ENCODE measurements at places on chromosomes 7 and 10.

GRCh38 chr10:48598936-48599829 lies 5.7 kb downstream of the ARHGAP22 start:
- no peak for DNase-seq

- no peak for DNase-seq
These were observed 386.7 kb downstream of the CALN1 start for GRCh38 chr7:72025381-72025960.

DNA sequence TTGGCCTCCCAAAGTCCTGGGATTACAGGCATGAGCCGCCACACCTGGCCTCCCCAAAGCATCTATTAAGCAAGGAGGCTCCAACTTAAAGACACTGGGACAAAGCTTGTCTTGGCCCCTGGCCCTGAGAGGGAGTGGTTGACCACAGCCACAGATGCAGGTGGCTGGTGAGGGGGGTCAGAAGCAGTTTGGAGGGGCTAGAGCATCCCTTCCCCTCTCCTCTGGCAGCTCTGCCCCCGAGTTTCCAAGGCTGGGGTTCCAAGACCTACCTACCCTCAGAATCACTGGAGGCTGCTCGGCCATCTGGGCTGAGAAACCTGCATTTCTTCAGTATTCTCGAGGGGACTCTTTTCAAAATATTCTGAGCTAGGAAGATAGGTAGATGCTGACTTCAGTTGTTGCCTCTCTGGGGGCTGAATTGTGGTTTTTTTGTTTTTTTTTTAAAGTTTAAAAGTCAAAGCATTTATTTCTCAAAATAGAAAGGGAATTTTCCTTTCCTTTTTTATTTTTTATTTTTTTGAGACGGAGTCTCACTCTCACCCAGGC lies 32.6 kb downstream of the DDIT4 start:
- DNase-seq: no peak

- DNase-seq: no peak
These were observed 3.3 kb downstream of the MYO1G start for GRCh38 chr7:44975331-44976039.

DNA sequence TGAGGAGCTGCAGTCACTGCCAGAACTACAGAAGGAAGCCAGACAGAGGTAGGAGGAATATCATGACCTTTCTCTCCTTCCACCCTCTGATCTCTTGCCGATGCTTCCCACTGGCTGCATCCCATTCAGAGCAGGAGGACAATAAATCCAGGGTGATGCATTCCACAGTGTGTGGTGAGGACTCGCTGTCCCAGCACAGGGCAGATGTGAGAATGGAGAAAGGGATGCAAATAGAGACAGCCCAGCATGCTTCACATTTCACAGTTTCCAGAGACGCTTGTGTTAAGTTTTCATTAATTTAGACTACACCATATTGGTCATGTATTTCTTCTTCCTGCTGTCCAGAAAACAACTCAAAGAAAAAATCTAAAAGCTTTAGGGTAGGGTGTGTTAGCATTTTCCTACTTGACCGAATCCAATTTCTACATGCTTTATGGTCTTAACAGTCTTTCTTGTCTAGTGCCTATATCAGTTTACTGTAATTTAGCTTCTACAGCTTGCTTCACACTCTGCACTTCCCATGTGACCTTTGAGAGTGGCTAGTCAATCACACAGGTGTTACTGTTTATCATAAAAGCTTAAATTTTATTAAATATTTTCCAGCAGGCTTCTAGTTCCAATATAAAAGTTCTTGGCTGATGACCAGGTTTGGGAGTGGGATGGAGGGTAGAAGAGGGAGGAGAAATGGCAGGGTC lies 155.6 kb downstream of the RAPGEF5 start:
- no peak for DNase-seq

GRCh38 chr7:22591271-22591670 lies 91.3 kb upstream of the STEAP1B start:
- DNase-seq: no peak

- no peak for DNase-seq
These were observed 325.5 kb downstream of the SFMBT2 start for GRCh38 chr10:7085147-7085912.

DNA sequence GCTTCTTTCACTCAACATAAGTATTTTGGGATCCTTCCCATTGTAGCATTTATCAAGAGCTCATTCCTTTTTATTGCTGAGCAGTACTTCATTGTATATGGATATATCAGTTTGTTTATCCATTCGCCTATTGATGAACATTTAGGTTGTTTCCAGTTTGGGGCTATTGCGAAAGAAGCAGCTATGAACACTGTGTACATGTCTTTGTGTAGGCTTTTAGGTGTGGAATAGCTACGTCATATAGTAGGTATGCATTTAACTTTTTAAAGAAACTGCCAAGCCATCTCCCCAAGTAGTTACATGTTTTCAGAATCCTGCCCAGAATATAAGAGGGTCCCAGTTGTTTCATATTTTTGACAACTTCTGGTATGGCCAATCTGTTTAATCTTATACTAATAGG lies 468.1 kb downstream of the IPMK start:
- DNase-seq: no peak

GRCh38 chr10:17006631-17007417 lies 122.8 kb downstream of the CUBN start:
- DNase-seq: no peak

DNA sequence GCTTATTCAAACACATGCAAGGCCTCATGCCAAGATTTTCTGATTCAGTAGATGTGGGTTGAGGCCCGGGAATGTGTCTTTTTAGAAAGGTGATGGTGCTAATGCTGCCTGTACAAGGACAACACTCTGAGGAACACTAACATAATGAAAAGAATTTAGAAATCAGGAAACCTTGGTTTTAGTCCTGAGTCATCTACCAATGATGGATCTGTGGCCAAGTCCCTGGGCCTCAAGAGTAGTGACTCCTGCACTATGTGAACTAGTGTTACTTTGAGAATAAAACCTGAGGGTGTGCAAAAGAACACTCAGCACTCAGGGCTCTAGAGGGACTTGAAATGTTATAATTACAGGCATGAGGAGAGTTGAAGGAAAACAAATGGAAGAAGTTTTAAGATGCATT lies 741.7 kb upstream of the GALNT17 start:
- DNase-seq: no peak

GRCh38 chr7:19930051-19930450 lies 156.6 kb upstream of the TMEM196 start:
- no peak for DNase-seq

DNA sequence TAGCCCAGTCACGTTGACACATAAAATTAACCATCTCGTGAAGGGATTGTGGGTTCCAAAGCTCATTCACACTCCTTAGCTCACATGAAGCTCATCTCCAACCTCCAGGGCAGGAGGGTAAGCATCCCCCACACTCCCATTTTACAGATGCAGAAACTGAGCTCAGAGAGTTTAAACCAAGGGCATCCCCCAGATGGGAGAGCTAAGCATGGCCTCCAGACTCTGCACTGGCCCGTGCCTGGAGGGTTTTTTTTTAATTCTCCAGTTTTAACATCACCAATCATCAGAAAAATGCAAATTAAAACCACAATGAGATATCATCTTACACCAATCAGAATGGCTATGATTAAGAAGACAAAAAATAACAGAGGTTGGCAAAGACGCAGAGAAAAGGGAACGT lies 53.3 kb upstream of the TCF7L2 start:
- no peak for DNase-seq

GRCh38 chr7:4040109-4040928 lies 641.8 kb upstream of the FOXK1 start:
- DNase-seq: no peak

- DNase-seq: no peak
These were observed 28.6 kb upstream of the VAX1 start for GRCh38 chr10:117166418-117167345.

DNA sequence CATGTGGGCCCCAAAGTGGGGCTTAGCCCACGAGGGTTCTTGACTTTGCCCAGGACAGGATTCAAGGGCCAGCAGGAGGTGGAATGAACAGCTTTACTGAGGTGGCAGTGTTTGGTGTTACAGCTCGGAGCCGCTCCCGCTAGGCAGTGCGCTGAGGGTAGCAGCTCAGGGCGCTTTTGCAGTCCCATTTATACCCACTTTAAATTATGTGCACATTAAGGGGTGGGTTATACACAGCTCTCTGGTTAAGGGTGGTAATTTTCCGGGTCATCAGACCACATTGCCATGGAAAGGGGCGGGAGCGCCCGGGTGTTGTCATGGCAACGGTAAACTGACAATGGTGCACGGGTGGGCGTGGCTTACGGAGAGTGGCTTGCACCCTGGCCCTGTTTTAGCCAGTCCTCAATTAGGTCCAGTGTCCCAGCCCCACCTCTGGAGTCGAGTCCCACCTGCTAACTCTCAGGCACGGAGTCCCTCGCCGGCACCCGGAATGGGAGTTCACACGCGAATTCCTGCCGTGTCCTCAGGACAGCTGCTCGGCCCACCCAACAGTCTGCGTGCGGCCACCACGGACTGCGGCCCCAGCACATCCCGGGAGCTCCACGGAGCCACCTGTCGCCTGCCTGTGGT lies 58.2 kb upstream of the PDGFA start:
- DNase-seq: no peak

DNA sequence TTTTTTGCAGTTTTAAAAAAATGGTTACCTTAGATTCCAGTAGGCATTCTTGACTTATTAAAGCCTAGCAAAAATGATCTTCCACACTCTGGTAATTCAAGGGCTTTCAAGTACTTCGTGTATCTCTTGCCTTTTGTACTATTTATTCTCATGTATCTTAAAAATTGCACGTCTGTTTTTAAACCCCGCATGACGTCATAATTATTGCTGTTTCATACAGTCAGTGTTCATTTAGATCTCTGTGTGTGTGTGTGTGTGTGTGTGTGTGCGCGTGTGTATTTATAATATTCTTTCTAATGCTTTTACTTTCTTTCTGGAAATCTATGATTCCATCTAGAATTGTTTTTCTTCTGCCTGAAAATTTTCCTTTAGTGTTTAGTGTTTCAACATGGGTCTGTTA lies 234.2 kb downstream of the CCSER2 start:
- DNase-seq: no peak

DNA sequence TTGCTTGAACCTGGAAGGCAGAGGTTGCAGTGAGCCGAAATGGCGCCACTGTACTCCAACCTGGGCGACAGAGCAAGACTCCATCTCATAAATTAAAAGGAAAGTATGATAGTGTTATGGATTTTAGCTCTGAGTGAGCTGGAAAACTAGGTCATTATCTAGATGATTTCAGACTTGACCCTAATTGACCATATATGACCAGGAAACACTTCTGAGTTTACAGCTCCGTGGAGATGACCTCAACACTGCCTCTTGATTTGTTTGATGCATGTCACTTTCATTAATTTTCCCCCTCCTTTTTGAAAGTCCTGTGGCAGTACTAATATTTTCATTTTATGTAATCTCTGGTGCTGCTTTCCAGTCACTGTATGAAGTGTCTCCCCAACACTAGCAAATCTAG lies 7.8 kb upstream of the SEC61A2 start:
- DNase-seq: no peak

DNA sequence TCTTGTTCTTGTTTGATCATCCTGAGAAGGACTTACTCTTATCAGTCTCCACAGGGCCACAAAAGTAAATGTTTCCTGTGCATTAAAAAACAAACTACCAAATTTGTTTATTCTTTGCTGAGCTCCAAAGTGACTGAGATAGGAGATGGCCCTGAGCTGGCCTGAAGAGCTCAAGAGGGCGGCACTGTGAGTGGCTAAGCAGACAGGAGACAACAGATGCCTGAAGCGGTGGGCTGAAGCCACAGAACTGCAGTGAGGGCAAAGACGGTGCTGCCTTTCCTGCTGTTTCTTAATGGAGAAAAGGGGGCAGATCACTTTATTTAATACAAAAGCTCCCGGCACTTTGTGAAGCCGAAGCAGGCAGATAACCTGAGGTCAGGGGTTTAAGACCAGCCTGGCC lies 379.6 kb downstream of the ARL4A start:
- no peak for DNase-seq

- DNase-seq: no peak
These were observed 135.3 kb downstream of the KIAA1217 start for GRCh38 chr10:24344279-24344678.

DNA sequence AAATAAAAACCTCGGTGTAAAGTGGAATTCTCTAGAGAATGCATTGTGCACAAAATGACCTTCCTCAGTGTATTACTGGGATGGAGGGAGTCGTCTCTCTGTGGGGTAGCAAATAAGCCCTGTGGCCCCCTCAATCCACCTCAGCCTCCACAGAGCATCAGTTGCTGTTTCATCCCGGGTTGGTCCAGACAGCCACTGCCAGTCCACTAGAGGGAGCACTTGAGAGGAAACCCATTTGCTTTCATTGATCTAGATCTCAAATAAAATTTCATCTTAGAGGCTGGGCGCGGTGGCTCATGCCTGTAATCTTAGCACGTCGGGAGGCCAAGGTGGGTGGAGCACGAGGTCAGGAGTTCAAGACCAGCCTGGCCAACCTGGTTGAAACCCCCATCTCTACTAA lies 1128.7 kb downstream of the CNTNAP2 start:
- peak; percentile 36 for DNase-seq

DNA sequence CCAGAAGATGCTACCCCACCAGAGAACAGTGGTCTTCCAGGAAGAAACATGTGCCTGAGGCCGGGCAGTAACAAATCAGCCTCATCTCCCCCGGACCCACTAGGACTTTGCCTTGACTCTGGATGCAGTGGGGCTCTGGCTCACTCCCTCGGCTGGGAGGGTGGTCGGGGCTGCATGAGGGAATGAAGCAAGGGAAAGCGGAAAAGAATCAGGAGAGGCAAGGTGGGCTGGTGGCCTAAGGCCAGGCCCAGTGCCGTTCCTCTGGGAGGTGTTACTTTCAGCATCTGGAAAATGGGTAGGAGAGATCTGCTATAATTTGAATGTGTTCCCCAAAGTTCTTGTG lies 51.8 kb downstream of the CLEC2L start:
- no peak for DNase-seq

GRCh38 chr10:101601541-101601940 lies 13.4 kb downstream of the DPCD start:
- no peak for DNase-seq

DNA sequence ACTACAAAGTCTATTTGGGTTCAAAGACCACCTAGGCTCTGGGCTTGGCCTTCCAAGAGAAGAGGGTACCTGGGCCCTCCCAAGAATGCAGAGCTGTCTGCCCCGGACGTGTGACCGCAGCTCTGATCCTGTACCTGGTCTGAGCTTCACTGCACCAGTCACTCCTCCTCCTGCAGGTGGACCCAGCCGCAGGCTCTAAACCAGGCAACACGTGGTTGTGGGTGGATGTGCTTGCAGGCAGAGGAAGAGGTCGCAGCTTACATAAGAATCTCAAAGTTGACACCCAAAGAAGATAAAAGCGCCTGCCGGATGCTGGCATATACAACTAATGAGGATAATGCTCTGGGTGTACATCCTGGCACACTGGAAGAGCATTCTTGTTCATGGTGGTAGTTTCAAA lies 9.4 kb upstream of the PFKP start:
- DNase-seq: no peak

Measured in stimulated activated CD8-positive, alpha-beta memory T cell treated with anti-CD3 and anti-CD28 coated beads, Interleukin-4, amount 100 ng/mL, for 48 hours (primary cell).